ENCODE measurements at places on chromosomes 11 and 22. TPM values are rescaled to one million over a fixed set of nuclear protein-coding genes. Genes with fewer than 3 reads are reported as not detected.

FCHSD2 gene
- 43.4 TPM for total RNA-seq

MAPK8IP2 gene
- 19.8 TPM for total RNA-seq

NRXN2 gene
- 68.0 TPM for total RNA-seq

- H3K36me3 ChIP-seq, result no peaks in the 10 kb centered on the region
- no peak for DNase-seq
- no peak overlapping the region for H3K27ac ChIP-seq
- no peaks in the 10 kb centered on the region for H3K27me3 ChIP-seq
These were observed 144.4 kb downstream of the NCAM1 start for GRCh38 chr11:113105592-113105991.

- H3K27ac ChIP-seq, result no peak overlapping the region
- no peaks in the 10 kb centered on the region for H3K27me3 ChIP-seq
- H3K4me1 ChIP-seq, result peaks cover 5% of the 10 kb centered on the region
- DNase-seq, result no peak
- H3K36me3 ChIP-seq, result no peaks in the 10 kb centered on the region
- H3K4me3 ChIP-seq, result no peak overlapping the region
These were observed 44.2 kb upstream of the SMTN start for GRCh38 chr22:31036671-31037550.

- no peak for DNase-seq
- no peaks in the 10 kb centered on the region for H3K4me1 ChIP-seq
- no peaks in the 10 kb centered on the region for H3K27me3 ChIP-seq
- no peak overlapping the region for H3K4me3 ChIP-seq
These were observed 20.5 kb downstream of the OOSP4A start for GRCh38 chr11:59984368-59984767.

DNA sequence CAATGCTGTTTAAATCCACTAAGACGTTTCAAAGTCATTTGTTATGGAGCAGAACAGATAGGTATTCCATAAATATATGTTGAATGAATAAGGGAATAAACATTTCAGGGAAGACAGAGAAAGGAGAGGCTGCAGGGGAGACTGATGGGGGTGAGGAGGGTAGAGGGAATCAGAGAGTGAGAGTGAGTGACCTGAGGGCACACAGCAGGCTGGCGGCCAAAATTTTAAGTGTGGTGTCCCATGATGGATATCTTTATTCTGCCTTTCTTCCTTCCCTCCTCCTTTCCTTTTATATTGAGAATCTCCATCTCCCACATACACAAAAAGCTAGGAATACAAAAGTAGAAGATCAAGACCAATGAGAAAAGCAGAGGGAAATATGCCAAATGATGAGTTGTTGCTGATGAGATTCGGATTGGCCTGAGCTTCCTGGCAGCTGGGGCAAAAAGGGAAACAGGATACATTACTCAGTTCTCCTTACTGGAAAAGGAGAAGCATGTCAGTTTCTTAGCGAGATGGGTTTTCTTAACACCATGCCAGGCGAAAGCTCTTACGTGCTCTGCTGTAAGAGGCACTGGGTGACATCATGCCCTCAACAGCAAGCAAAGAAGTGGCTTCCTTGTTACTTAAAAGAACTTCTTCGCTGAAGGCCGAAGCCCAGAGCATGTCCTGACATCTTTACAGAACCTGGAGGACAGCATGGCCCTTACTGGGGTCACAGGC, 11.2 kb upstream of the CYTH4 start:
- no peaks in the 10 kb centered on the region for H3K27me3 ChIP-seq
- H3K27ac ChIP-seq, result no peak overlapping the region
- no peaks in the 10 kb centered on the region for H3K36me3 ChIP-seq
- peaks cover 8% of the 10 kb centered on the region for H3K4me1 ChIP-seq

DNA sequence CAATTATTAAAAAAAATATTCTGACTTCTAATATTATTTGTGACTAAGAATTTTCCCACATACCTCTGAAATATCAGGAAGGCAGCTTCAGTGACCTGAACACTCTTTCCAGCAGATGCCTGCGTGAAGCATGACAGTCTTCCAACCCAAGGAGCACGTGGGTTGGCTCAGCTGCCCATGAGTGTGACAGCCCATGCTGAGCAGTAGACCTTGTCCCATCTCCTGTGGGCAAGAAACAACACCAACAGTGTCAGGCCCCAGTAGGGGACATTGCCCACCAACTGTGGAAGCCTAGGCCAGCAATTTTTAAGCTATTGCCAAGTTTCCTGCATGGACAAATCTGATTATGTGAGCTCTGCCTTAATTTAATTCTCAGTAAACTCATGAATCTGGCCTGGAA, 66.4 kb upstream of the OLFML1 start:
- H3K36me3 ChIP-seq, result no peaks in the 10 kb centered on the region
- H3K27me3 ChIP-seq, result no peaks in the 10 kb centered on the region
- no peak for DNase-seq
- H3K4me1 ChIP-seq, result peaks cover 5% of the 10 kb centered on the region
- no peak overlapping the region for H3K4me3 ChIP-seq

GRCh38 chr11:6755303-6755952, 16.3 kb downstream of the OR2AG2 start:
- no peaks in the 10 kb centered on the region for H3K4me1 ChIP-seq
- no peaks in the 10 kb centered on the region for H3K27me3 ChIP-seq
- no peak overlapping the region for H3K4me3 ChIP-seq
- no peak overlapping the region for H3K27ac ChIP-seq
- DNase-seq, result peak; percentile 15
- no peaks in the 10 kb centered on the region for H3K36me3 ChIP-seq

DNA sequence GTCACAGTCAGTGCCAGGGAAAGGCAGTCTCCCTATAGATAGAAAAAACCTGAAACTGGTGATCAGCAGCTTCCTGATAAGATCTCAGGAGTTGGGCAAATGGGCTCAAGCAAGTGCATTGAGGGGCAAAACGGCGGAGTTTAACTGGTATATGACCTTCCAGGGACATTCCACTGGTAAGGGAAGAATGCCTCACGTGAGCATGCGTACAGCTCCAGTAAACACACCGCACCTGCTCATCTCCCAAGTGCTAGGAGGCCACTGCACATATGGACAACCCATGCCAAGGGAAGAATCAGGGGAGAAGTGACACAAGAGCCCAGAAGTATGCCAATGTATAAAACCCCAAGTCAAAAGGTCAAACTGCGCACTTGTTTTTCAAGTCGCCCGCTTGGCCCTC, 11.6 kb downstream of the HEPHL1 start:
- no peak overlapping the region for H3K4me3 ChIP-seq
- H3K27me3 ChIP-seq, result no peaks in the 10 kb centered on the region
- H3K27ac ChIP-seq, result no peak overlapping the region
- H3K36me3 ChIP-seq, result no peaks in the 10 kb centered on the region
- no peaks in the 10 kb centered on the region for H3K4me1 ChIP-seq
